ENCODE measurements at places on chromosomes 2 and 18.

DNA sequence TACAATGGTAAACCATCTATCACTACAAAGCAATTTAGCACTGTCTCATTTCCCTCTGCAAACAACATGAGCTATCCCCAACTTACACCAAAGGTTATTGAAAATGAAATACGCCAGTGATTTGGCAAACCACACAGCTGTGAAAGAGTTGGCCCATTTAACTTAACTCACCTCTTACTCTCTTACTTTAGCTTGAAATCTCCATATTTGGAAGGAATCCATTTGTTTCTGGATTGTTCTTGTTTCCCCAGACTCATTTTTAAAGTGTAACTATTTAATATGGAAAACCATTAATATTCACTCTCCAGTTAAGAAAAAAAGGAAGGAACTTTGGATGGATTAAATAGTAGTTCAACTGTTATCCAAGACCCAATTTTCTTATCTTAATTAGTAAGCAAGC, 93.7 kb upstream of the TRIB2 start:
- DNase-seq, result no peak

- DNase-seq, result no peak
These were observed 23.2 kb downstream of the LAMA3 start for GRCh38 chr18:23712445-23712844.

GRCh38 chr18:24398540-24398939, 916 bp upstream of the OSBPL1A start:
- DNase-seq, result no peak

DNA sequence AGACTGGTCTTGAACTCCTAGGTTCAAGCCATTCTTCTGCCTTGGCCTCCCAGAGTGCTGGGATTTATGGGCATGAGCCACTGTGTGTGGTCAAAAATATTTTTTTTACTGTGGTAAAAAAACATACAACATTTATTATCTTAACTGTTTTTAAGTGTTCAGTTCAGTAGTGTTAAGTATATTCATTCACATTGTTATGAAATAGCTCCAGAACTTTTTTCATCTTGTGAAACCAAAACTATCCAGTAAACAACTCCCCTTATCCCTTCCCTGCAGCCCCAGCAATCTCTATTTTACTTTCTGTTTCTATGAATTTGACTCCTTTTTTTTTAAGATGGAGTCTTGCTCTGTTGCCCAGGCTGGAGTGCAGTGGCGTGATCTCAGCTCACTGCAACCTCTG, 9.3 kb downstream of the RMC1 start:
- no peak for DNase-seq

DNA sequence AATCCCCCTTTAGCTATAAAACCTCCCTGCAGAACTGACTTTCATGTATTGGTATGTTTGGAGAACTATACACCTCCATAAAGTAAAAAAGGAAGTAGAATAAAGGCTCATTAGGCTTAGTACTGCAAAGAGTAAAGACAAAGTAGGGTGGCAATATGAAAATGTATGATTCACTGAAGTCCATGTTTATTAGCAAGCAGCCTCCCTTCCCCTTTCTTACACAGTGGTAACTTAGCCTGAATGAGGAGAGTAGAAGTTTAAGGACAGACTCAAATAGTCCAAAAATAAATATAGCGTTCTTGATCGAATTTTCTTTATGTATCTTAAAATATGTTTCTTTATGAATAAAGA, 1.5 kb downstream of the ZNF804A start:
- no peak for DNase-seq

DNA sequence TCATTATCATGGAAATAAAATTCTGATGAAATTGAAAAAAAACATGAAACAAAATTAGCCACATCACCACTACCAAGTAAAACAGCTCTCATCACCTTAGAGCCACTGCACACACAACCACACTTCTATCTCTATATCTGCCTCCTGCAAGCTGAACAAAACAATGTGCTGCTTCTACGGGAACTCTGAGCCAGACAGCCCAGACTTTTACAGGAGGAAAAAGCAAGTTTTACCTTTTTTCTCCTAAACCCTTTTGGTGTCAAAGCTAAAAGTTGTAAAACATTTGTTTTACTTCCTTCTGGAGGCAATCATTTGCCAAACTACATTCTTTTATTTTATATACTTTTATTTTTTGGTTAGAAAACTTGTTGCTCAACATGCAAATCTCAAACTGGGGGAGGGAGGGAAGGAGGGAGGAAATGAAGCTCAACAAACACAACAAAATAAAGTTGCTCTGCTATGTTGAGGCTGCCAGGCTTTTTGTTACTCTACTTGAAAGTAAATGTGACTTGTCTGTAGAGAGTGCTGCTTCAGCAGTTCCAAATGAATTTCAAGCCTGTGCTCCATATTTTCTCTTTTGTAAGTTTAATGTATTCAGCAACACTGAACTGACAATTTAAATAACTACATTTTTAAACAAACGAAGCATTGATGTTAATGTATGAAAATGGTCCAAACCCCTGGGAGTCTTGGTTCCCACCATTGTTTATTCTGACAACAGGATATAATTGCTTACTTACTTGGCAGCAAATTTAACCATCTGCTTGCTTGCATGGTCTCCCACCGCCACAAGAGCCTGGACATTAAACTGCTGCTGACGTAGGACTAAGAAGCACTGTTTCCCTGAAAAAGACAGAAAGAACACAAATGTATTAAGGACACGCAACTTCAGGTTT, 24.5 kb downstream of the DARS1 start:
- DNase-seq, result no peak

GRCh38 chr2:115807276-115807675, 1364.8 kb downstream of the DPP10 start:
- no peak for DNase-seq

DNA sequence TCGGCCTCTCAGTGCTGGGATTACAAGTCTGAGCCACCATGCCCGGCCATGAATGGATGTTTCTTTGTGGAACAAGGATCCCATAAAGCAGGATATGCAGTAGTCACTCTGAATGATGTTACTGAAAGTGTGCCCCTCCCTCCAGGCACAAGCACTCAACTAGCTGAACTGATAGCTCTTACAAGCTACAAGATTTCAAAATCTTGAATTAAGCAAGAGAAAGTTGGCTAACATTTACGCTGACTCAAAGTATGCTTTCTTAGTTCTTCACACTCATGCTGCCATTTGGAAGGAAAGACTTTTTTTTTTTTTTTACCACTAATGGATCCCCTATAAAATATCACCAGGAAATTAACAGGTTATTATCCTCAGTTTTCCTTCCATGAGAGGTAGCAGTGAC, 549.0 kb upstream of the PKDCC start:
- no peak for DNase-seq

- no peak for DNase-seq
These were observed 272.1 kb upstream of the RND3 start for GRCh38 chr2:150759531-150759930.

GRCh38 chr2:67399144-67399543, 2.0 kb downstream of the ETAA1 start:
- DNase-seq, result no peak

- no peak for DNase-seq
These were observed 18.8 kb upstream of the TEX44 start for GRCh38 chr2:231573698-231574421.

DNA sequence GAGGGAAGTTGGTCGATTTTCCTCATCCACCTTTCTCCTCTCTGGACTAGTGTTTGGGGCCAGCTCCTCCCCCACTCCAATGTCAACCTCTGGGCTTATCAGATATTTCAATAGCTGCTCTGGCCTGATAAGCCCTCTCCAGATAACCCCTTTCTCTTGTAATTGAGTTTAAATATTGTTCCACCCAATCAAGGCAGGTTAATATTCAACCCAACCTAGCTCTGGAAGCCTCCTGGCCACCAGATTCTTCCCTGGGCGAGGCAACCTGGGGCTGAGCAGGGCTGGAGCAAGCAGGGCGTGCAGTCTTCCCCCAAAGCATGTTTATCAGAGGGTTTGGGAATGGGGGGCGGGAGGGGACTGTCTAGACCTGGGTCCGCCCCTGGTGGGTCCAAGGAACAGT, 73.8 kb downstream of the TFCP2L1 start:
- no peak for DNase-seq

GRCh38 chr2:64785245-64785644, 131.5 kb upstream of the SERTAD2 start:
- DNase-seq, result no peak

GRCh38 chr2:160418398-160418765, 75.2 kb downstream of the RBMS1 start:
- DNase-seq, result no peak

DNA sequence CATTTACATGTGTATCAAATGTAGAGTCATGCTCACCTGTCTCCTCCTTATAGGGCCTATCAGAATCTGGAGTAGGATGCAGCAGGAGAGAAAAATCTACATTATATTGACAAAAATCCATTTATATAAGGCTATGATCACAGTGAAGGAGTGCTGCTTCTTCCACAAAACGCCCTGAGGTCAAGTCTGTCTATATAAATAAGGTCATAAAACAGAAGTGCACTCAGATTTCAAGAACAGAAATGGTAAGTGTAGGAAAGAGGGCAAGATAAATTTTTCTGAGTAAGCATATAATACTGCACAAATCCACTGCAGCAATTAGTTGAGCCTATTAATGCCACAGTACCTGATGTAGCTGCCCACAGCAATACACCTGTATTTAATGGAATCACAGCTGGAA, 51.8 kb downstream of the COL5A2 start:
- DNase-seq, result no peak

DNA sequence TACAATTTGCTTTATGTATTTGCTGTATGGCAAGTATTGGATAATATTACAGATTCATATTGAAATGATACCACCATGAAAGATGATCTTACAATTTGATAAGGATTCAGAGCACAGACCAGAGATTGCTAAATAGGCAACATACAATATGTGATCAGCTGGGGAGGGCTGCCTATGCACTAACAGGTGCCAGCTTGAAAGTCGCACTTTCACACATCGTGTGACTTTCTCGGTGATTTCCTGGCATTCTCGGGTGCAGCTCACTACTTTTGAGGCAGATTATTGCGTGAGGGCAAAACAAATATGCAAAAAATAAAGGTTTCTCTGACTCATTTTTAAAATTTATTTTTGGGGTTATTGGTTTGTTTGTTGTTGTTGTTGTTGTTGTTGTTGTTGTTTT, 36.0 kb downstream of the RBMS1 start:
- DNase-seq, result no peak

GRCh38 chr2:8676921-8677645, 4.8 kb upstream of the ID2 start:
- no peak for DNase-seq

- no peak for DNase-seq
These were observed 79.6 kb downstream of the MSTN start for GRCh38 chr2:189982780-189983394.

DNA sequence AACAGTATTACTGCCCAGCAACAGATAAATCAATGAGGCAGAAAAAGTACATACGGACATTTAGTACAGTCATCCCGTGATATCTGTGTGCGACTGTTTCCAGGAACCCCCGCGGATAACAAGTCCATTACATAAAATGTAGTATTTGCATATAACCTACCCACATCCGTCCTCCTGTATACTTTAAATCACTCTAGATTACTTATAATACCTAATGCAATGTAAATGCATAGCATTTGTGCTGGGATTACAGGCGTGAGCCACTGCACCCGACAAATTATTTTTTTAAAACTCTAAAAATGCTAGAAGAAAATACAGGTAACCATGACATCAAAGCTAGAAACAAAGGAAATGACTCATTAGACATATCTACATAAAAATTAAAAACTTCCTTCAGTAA, 91.6 kb downstream of the FAM161A start:
- no peak for DNase-seq

GRCh38 chr2:23793476-23793875, 133.4 kb downstream of the ATAD2B start:
- no peak for DNase-seq

- DNase-seq, result no peak
These were observed 60.2 kb downstream of the RALBP1 start for GRCh38 chr18:9535430-9535991.

GRCh38 chr2:112182581-112183034, 44.4 kb downstream of the FBLN7 start:
- no peak for DNase-seq

- DNase-seq, result no peak
These were observed 71.3 kb upstream of the ACKR3 start for GRCh38 chr2:236498369-236498768.

DNA sequence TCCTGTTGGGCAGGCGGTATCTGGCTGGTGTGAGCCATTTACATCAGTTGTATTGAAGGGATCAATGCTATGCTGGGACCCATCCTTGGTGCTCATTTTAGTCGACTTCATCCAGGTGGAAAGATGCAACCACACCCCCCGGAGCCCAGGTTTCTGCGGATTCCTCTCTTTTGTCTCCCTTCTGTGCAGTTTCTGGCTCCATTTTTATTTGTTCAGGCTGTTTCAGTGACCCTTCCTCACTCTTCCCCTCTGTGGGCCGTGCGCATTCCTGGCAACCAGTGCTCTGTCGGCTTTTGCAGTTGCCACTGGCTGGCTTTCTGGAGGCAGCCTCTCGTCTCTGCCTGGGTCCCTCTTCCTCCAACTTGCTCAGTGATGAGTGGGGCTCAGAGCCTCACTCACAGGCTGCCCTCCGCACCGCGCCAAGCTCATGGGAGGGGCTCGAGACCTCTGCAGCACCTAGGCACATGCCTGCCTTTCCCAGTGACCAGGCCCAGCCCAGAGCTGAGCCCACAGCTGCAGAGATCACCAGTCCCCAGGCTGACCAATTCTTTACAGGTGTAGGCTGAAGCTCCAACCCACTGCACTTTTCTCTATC, 12.1 kb downstream of the SH3RF3 start:
- no peak for DNase-seq
